ENCODE measurements at places on chromosomes 2 and 18.

- no peak for DNase-seq
Measured at GRCh38 chr2:98470851-98471255, 26.2 kb downstream of the INPP4A start.

GRCh38 chr2:205837663-205838062, 155.4 kb downstream of the NRP2 start:
- no peak for DNase-seq

DNA sequence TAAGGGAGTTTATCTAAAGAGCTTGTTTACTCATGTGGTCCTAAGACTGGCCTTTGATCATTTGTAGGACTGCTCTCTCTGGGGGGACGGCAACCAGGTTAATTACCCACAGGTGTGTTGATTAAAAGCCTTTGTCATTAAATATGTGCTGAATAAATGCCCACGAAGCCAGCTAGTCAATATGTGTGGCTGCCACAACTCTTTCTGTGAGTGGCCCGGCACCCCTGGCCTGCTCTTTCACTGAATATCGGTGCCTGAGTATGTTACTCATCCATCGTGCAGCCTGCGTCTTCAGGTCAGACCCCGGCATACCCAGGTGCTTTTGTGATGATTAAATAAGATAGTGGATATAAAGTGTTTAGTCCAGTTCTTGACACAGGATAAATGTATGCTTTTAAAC, 24.3 kb upstream of the FSHR start:
- DNase-seq, result no peak

- no peak for DNase-seq
Measured at GRCh38 chr18:57220480-57220879, 73.6 kb downstream of the BOD1L2 start.

GRCh38 chr2:109998-110397, 63.7 kb upstream of the FAM110C start:
- no peak for DNase-seq

GRCh38 chr2:200614249-200614648, 28.4 kb downstream of the AOX1 start:
- DNase-seq, result no peak

DNA sequence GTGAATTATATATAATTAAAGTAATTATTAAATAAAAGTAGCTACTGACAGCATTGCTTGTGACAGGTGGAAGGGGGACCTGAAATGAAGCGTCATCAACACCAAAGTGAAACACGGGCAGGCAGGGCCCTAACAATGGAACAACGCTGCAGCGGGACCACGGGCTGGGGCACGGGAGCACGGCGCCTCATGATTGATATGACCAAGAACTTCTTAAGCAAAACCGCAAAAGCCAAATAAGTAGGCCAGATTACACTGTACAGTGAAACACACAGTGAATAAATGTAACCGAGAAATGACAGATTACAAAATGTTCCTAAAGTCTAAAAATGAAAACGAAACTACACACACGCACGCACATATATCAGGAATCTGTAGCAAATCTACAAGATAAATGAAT, 81.4 kb downstream of the SNTG2 start:
- DNase-seq, result no peak

- no peak for DNase-seq
Measured at GRCh38 chr2:1740716-1741589, 3.4 kb downstream of the PXDN start.

DNA sequence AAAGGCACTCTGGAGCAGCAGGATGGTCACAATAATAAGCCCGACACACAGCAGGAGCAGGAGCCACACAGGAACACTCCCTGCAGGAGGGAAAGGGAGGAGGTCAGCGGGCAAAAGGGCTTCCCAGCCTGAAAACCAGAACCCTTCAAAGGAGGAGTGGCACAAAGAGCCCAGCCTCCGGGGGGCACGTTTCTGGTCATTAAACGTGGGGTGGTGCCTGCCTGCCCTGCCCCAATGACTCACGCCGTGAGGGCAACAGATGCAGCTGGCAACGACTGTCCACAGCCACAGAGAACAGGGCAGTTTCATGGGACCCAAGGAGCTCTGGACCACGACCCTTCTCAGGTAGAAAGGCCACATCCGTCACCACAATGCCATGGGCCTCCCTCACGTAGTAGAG, 3.0 kb downstream of the PREB start:
- DNase-seq, result no peak

DNA sequence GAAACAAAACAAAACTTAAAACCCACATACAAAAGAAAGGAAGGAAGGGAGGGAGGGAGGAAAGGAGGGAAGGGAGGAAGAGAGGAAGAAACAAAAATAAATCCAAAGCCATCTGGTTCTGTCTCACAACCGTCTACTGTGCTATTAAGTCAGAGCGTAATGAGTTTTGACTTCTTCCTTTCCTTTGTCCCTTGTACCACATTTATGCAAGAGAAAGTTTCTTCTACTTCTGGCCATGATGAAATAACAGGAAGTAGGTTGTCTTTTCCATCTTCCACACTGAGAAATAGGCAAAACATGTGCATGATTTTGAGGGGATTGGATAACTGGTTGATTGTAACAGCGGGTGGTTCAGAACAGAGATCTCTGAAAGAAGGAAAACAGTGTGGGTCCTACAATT, 121.4 kb downstream of the CTAGE1 start:
- DNase-seq, result no peak

- DNase-seq, result no peak
Measured at GRCh38 chr2:84741182-84741822, 139.6 kb downstream of the TRABD2A start.

GRCh38 chr18:3836483-3837335, 386.7 kb downstream of the TGIF1 start:
- no peak for DNase-seq

DNA sequence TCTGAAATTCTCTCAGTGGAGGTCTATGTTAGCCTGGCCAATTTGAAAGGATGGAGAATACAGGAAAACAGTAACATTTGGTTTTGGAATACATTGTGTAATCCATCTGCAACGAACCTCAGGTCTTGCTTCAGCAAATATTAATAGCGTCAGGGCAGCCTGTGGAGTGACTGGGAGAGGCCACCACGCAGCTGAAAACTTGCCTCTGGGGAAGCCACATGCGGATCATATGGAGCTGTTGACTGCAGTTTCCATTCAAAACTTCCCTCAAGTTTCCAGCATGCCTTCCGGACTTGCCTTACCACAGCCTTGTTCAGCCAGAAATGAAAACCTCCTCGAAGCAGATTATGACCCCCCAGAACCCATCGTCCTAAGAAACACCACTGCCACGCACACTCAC, 25.7 kb downstream of the BCL11A start:
- DNase-seq, result no peak

DNA sequence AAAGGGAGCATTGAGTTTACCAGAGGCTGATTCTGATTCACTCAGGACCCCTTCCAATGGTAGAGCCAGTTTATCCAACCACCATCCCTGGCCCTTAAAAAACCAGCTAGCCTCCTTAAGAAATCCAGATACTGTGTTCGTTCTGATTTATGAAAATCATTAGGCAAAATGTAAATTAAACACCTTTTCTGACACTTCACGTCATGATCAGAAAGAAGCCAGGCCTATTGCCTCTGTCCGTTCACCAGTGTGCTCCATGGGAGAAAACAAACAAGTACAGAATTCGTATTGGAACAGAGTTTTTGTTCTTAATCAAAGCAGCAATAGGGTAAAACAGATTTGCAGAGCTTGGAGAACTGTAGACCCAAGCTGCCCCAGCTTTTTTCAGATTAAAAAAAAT, 31.1 kb upstream of the RAPH1 start:
- DNase-seq, result no peak

DNA sequence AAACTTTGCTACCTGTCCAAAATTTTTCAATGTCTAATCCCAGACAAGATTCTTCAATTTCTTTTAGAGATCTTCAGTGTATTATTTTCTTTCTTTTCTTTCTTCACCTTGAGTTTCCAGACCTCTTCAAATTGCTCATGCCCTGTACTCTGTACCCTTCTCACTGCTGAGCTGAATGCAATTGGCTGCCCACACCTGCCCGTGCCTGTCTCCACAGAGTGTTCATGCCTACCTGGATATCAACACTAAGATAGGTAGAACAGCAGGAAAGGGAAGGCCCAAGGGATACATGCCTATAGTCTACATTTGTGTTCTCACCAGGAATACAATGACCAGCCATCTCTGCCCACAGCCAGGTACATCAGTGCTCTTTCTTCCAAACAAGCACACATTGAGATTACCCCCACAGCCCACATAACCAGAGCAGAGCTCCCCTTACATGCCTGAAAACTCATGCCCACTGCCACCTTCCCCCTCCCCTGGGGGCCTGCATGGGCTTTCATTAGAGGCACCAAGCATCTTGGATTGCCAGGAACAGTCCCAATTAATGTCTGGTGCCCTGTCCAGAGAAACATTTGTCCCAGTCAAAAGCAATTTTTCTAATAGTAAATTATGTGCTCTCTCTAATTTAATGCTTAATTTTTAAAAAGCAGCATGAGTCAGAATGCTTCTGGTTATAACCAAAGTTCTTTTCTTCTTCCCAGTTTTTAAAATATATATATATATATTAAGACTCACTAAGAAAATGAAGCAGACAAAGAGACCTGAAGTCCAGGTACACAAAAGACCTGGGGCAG, 134.9 kb upstream of the SLC14A2 start:
- no peak for DNase-seq

- no peak for DNase-seq
Measured at GRCh38 chr18:55124078-55124763, 165.0 kb upstream of the CCDC68 start.

- DNase-seq, result no peak
Measured at GRCh38 chr2:195037045-195037444, 620.0 kb upstream of the SLC39A10 start.

DNA sequence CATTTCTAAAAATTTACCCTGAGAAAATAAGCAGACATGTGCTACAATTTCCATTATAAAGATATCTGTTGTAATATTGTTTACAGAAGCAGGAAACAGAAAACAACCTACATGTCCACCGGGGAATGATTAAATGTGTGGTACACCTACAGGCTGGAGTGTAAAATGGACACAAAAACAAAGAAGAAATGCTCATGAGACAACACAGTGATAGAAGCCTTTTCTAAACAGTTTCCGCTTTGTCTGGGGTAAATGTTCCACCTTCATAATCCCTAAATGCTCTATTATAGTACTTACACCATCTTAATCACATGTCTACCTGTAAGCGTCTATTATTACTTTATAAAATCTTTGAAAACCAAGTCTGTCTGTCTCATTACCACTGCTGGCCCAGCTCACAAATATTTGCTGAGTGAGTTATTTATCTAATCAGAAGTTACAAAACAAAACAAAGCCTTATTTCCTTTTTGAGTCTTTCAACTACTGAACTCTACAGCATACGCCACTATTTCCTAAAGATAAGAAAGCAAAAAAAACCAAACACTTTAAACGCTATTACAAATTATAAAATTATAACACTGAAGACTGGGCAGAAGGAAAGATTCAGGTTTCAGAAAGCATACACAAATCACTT, 95.3 kb downstream of the PIGN start:
- DNase-seq, result no peak

GRCh38 chr18:31660763-31661162, 23.6 kb downstream of the B4GALT6 start:
- no peak for DNase-seq

GRCh38 chr2:216490061-216490460, 8.6 kb upstream of the RPL37A start:
- DNase-seq, result no peak

DNA sequence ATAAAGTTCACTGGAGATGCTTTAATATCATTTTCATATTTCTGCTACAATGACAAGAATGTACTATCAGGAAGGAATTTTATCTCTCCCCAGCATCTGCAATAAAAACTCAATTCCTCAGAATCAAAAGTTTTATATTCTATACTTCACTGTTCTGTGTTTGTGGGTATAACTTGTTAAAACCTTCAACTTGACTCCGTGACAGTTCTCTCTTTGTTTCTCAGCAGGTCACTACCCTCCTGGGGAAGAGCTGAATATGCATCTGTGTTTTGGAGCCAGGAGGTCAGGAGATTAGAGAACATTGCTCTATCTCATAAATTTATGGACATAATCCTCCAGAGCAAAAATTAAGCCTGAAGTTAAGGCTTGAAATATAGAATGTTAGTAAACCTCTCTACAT, 411.4 kb downstream of the TRIB2 start:
- no peak for DNase-seq

DNA sequence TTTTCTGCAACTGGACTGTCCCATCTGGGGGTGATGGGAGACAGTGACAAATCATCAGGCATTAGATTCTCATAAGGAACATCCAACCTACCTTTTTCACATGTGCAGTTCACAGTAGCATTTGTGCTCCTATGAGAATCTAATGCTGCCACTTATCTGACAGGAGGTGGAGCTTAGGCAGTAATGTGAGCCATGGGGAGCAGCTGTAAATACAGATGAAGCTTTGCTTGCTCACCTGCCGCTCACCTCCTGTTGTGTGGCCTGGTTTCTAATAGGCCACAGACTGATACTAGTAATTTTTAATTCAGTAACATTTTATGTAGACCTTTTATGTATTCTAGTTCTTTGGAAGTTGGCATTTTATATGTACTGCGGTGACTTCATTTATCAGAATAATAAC, 180.1 kb upstream of the SPOPL start:
- DNase-seq, result no peak

GRCh38 chr18:74228312-74228711, 63.5 kb downstream of the CYB5A start:
- DNase-seq, result no peak

- no peak for DNase-seq
Measured at GRCh38 chr2:205850611-205851010, 168.3 kb downstream of the NRP2 start.

GRCh38 chr2:46016091-46016490, 281.1 kb upstream of the EPAS1 start:
- DNase-seq, result no peak
